ENCODE measurements at places on chromosomes 5 and 9.

DNA sequence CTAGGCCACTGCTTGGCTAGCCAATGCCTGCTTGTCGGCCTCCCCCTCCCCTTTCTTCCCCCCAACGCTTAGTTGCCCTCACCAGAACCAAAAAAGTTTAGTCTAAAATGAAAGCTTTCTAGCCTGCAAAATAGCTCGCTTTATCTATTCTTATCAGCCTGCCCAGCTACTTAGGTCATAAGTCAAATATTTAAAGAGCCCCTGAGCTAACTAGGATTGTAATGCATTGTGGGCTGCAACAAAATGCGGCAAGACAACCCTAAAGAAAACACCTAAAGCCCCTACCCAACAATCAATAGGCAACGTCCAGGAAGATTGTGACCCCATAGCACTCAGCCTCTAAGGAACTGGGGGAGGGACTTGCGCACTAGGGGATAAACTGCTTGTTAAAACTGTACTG, 38.6 kb upstream of the PCSK5 start:
- DNase-seq: no peak

DNA sequence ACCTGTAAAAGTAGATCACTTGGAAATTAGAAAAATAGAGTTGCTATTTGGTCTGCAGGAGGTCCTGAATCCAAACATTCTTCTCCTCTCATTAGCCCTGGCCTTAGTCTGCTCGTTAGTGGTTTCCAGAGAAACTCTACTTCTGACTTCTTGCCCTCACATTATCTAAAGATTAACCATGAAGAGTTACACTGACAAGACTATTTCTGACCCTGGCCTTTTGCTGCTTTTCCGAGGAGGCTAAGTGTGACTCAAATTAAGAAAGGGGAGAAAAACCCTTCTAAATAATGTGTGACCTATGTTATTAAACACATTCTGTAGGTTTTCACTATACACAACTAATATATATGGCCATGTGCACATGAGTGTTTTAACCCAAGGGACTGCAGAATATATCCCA, 302.4 kb downstream of the RAB3C start:
- DNase-seq: no peak

GRCh38 chr9:97109194-97109811, 70.4 kb upstream of the CTSV start:
- DNase-seq: no peak

- no peak for DNase-seq
Measured at GRCh38 chr5:79685627-79686026, 4.0 kb upstream of the CMYA5 start.

DNA sequence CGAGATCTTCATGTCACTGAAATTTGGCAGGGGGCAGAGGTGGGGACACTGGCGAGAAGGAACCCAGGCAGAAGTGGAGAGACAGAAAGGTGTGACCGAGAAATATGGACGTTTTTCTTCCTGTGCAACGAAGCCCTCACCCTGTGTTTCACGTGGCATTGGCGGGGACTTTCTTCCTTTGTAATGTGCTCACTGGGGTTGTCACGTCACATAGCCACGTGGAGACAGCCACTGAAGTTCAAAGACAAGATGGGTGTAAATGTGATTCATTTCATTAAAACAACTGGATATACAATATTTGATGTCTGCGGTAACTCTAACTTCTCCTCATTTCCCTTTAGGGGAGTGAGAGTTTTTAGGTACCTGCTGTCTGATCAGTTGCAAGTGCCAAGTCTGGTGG, 225.7 kb downstream of the FSTL4 start:
- no peak for DNase-seq
